ENCODE measurements at places on chromosomes 2 and 18.

- no peak for ATAC-seq
- no peaks in the 10 kb centered on the region for H3K4me1 ChIP-seq
- peaks cover 4% of the 10 kb centered on the region for H3K27me3 ChIP-seq
- no peaks in the 10 kb centered on the region for H3K36me3 ChIP-seq
- H3K27ac ChIP-seq, result no peak overlapping the region
- H3K4me3 ChIP-seq, result no peak overlapping the region
Observed at GRCh38 chr2:130799295-130799694, 37.4 kb upstream of the ARHGEF4 start.

DNA sequence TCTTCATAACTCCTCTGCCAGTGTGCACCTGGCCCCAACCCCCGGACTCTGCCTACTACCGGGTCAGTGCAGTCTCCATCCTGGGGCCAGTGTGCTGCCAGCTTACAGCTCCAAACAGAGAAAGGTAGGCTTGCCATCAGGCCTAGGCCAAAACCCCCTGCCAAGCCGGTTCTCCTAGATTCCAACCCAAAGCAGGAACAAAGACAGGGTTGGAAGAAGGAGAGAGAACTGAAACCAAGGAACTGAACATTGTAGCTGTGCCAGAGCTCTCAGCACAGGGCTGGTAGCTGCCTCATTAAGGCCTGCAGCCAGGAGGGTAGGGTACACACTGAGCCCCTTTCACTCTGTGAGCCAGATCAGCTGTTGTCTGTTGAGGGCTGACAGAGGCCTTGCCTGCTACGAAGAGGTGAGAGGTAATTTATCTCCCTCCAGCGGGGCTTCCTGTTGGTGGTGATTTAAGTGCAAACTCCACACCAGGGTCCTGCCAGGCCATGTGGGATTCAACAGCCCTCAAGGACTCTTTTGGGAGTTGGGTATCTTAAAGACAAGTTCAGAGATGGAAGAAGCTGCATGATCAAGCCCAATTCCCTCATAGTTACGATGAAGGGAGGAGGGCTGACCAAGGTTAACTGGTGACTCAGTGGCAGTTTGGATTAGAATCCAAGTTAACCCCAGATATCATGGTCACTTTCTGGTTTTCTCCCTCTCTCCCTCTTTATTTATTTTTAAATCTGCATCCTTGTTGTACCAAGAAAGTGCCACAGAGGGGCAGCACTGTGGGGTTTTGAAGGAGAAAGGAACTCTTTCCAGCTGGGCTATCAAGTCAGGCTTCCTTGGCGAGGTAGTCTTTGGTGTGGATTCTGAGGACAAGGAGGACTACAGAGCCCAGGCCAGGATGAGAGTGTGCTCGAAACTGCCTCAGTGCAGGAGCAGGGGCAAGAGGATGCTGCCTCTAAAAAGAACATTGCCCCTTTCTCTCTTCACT is 48.1 kb downstream of the CYRIA start:
- no peak overlapping the region for H3K4me3 ChIP-seq
- H3K4me1 ChIP-seq, result no peaks in the 10 kb centered on the region
- peaks cover 26% of the 10 kb centered on the region for H3K27me3 ChIP-seq
- ATAC-seq, result no peak
- H3K36me3 ChIP-seq, result no peaks in the 10 kb centered on the region
- no peak overlapping the region for H3K27ac ChIP-seq

GRCh38 chr2:25885933-25886332 is 7.6 kb upstream of the ASXL2 start:
- H3K36me3 ChIP-seq, result no peaks in the 10 kb centered on the region
- H3K27ac ChIP-seq, result no peak overlapping the region
- no peak for ATAC-seq
- no peaks in the 10 kb centered on the region for H3K27me3 ChIP-seq
- H3K4me1 ChIP-seq, result peaks cover 3% of the 10 kb centered on the region
- H3K4me3 ChIP-seq, result no peak overlapping the region

- H3K4me1 ChIP-seq, result no peaks in the 10 kb centered on the region
- H3K4me3 ChIP-seq, result no peak overlapping the region
- no peak for ATAC-seq
- no peak overlapping the region for H3K27ac ChIP-seq
Observed at GRCh38 chr18:32200766-32201165, 10.9 kb downstream of the MEP1B start.

- peaks cover 9% of the 10 kb centered on the region for H3K4me1 ChIP-seq
- ATAC-seq, result peak; percentile 17
- peak overlapping the region; percentile 98 for H3K27ac ChIP-seq
Observed at GRCh38 chr2:61763605-61764034, 90.2 kb downstream of the FAM161A start.

DNA sequence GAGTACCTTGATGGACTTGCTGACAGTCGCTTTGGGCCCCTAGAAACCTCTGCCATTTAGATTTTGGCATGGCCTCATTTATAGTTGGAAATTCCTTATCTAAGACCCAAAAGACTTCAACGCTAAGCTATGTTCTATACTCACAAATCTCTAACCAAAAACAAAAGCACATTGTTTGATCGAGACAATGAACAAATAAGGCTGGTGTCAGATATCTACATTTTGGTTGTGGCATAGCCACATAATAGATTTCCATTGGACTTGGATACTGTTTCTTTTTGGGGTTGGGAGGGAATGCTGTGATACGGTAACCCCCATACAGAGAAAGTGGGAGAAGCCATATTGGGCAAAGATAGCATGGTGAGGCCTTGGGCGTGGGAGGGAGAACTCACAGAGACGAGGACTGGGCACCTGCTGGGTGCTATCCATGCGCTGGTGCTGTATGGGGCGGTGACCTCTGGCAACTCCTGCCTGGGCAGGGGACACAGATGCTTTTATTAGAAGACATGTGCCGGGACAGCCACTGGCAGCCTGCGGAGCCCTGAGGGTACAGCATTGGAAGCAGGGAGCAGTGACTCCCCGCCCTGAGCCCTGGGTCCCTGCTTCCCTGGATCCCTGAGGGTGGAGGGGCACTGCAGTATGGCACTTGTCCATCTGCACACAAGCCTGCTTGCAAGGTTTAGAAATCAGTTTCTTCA is 97.1 kb downstream of the ASAP2 start:
- H3K4me1 ChIP-seq, result no peaks in the 10 kb centered on the region
- no peaks in the 10 kb centered on the region for H3K36me3 ChIP-seq
- H3K27me3 ChIP-seq, result peaks cover under 1% of the 10 kb centered on the region
- ATAC-seq, result no peak
- no peak overlapping the region for H3K27ac ChIP-seq

DNA sequence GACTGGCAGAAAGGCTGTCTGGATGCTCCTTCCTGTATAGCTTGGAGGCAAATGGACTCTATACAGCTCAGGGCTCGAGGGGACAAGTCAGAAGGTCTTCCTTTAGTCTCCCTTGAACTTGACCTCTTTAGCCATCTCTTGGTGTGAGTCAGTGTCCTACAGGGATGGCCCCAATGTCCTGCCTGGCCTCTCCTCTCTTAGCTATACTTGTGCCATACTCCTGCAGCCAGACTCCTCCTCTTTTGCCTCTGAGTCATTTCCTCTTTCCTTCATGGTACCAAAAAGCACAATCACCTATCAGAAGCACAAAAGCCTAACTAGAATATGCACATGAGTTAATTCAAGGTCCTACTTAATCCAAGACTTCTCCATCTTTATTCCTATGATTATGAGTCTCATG is 112.7 kb downstream of the XRCC5 start:
- peak overlapping the region; percentile 48 for H3K27ac ChIP-seq
- H3K4me3 ChIP-seq, result peak overlapping the region; percentile 35
- H3K4me1 ChIP-seq, result peaks cover 45% of the 10 kb centered on the region
- no peaks in the 10 kb centered on the region for H3K36me3 ChIP-seq
- H3K27me3 ChIP-seq, result no peaks in the 10 kb centered on the region

DNA sequence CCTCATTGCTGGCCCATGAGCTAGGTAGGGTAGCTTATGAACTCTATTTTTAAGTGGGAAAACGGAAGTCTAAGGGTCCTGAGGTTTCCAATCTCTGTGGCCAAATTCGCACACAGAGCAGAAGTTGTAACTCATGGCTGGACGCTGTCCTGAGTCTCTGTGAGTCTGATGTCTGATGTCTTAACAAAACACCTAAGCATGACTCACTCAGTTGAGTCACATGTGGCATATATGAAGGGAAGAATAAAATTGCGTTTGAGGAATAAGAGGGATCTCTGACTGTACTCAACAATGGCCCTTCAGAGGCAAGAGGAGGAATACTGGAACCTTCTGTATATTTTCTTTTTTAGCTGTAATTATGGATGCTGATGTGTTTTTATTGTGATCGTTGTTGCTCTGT is 569.7 kb downstream of the RIT2 start:
- no peaks in the 10 kb centered on the region for H3K36me3 ChIP-seq
- H3K27me3 ChIP-seq, result no peaks in the 10 kb centered on the region
- H3K4me3 ChIP-seq, result no peak overlapping the region
- ATAC-seq, result no peak

DNA sequence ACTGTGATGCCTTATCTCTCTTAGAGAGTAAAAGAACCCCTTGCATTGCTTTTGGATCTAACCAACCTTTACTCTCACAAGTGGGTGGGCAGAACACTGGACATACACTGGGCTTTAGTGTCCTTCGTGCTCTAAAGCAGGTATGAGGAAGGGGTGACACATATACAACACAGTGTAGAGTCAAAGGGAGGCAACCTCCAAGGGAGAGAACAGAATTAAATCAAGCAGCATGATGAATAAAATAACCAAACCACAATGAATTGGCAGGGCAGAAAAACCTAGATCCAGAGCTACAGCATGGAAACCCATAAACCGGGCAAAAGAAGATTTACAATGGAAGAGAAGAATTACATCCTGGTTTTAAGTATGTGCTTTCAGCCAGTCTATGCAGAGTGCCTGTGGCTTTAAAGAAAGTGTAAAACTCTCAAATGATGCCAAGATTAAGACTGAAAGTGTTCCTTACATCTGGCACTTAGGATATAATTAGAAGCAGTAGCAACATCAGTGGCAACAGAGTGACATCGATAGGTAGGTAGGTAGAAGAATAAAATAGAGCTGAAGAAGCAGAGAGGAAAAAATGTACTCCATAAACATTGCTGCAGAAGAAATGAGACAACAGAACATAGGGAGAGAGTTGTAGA is 191.7 kb upstream of the ZC3H15 start:
- H3K4me3 ChIP-seq, result no peak overlapping the region
- ATAC-seq, result no peak
- no peaks in the 10 kb centered on the region for H3K4me1 ChIP-seq
- no peaks in the 10 kb centered on the region for H3K36me3 ChIP-seq
- no peaks in the 10 kb centered on the region for H3K27me3 ChIP-seq
- no peak overlapping the region for H3K27ac ChIP-seq

GRCh38 chr2:201824212-201824611 is 17.9 kb downstream of the CDK15 start:
- no peak for ATAC-seq
- H3K4me3 ChIP-seq, result no peak overlapping the region
- H3K4me1 ChIP-seq, result no peaks in the 10 kb centered on the region
- H3K36me3 ChIP-seq, result no peaks in the 10 kb centered on the region
- H3K27ac ChIP-seq, result no peak overlapping the region
- H3K27me3 ChIP-seq, result peaks cover 14% of the 10 kb centered on the region

- no peaks in the 10 kb centered on the region for H3K27me3 ChIP-seq
- H3K4me3 ChIP-seq, result no peak overlapping the region
- no peak overlapping the region for H3K27ac ChIP-seq
Observed at GRCh38 chr2:10524341-10524740, 76.2 kb upstream of the ODC1 start.

DNA sequence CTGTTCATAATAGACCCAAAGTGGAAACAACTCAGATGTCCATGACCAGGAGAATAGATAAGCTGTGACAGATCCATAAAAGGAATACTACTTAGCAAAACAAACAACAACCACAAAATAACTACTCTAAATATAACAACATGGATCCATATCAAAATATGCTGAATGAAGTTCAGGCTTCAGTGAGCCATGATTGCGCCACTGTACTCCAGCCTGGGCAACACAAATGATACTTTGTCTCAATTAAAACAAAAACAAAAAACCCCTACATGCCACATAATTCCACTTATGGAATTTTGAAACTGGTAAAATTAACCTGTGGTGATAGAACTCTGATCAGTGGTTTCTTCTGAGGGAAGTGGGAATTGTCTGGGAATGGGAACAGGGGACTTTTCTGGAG is 11.2 kb upstream of the MYO3B start:
- H3K27me3 ChIP-seq, result peaks cover 10% of the 10 kb centered on the region
- no peak overlapping the region for H3K27ac ChIP-seq

DNA sequence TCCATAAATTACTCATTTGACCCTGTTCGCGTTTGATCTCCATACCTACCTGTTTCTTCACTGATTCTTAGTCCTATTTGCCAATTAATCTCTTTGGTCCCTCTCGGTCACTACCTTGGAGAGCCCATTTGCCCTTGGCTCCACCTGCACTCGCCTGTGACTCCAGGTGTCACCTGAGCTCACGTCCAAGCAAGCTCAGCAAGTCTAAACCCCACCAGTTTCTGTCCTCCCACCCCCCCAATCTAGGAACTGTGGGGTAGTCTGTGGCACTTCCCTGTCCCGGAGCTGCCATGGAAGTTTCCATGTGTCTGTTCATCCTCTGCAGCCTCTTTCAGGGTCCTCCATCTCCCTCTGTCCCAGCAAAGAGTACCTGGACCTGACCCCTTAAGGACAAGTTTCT is 68.1 kb upstream of the BCL2L11 start:
- no peak for ATAC-seq
- H3K4me3 ChIP-seq, result no peak overlapping the region
- H3K27me3 ChIP-seq, result peaks cover 35% of the 10 kb centered on the region
- no peaks in the 10 kb centered on the region for H3K36me3 ChIP-seq

DNA sequence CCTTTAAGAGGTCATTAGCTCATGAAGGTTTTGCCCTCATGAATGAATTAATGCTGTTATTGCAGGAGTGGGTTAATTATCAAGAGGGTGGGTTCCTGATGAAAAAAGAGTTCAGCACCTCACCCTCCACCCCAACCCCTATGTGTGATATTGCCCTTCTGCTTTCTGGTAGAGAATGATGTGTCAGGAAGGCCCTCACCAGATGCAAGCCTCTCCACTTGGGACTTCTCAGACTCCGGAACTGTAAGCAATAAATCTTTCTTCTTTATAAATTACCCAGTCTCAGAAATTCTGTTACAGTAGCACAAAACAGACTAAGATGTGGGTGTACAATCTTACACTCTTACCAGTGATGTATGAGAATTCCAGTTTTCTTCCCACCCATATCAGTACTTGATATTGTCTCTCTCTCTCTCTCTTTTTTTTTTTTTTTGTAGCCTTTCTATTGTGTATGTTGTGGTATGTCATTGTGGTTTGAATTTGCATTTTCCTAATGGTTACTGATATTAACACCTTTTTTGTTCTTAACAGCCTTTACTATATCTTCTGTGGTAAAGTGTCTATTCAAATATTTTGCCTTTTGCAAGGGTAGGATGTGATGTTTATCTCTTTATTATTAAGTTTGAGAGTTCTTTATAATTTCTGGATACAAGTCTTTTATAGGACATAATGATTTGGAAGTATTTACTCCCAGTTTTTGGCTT is 10.4 kb upstream of the MAP2 start:
- ATAC-seq, result no peak
- no peaks in the 10 kb centered on the region for H3K4me1 ChIP-seq
- H3K27me3 ChIP-seq, result no peaks in the 10 kb centered on the region

DNA sequence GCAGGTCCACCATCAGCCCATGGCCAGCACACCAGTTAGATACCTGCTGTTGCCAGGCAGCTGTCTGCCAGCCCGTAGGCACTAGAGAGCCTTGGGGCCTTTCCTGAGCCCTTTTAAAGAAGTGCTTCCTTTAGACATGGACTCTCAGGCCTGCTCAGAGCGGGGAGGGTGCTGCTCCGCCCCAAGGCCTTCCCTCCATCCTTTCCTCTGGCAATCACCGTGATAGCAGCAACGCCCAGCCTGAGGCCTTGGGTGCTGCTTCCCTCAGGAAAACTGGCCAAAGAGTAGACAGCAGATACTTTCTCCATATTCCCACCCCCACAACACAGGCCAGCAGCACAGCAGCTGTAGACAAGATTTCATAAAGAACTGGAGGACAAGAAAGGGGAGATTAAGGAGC is 22.3 kb upstream of the C1QL2 start:
- no peak for ATAC-seq
- no peaks in the 10 kb centered on the region for H3K36me3 ChIP-seq

Data from activated T-helper 17 cell treated with anti-CD3 and anti-CD28 coated beads, Interleukin-2, amount 50 U/mL, for 72 hours (primary cell).